ENCODE measurements at places on chromosomes 16 and 17.

GRCh38 chr17:2282297-2282873, 21.2 kb downstream of the SMG6 start:
- peak; percentile 68 for DNase-seq

DNA sequence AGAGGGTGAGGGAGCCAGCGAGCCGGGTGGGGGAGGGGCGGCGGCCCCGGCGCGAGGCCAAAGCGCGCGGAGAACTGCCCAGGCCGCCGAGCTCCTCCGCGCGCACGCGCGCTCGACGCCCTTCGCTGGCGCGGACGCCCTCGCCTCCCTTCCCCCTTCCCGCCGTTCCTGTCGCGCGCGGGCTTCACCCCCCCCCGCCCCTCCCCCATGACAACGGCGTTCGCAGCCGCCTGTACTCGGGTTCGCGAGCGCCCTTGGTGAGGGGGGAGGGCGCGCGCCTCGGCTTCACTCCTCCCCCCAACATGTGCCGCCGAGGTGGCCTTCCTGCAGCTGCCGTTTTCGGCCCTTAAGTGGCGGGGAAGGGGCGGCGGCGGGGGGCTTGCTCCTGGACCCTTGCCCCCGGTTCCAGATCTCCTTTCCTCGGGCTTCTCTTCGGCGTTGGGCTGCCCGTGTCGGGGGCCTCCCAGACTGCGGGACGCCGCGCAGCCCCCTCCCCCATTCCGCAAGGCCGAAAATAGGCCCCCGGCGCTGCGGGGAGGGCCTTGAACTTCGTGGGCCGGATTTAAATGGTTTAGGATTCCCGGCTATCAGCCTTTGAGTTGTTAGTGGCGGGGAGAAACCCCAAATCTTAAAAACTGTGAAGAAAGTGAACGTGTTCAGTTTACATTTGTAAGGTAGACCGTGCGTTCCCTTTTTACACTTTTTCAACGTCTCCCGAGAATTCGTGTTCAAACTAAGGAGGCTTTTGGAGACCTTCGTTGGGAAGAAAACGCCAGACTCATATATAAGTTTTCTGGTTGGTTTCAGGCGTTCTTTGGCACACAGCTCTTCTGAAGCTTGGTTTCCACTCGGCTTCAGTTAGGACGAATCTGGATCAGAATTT, 653 bp downstream of the SRRM2 start:
- peak; percentile 85 for DNase-seq

- peak; percentile 62 for DNase-seq
Measured at GRCh38 chr16:4123616-4124300, 7.5 kb upstream of the ADCY9 start.

DNA sequence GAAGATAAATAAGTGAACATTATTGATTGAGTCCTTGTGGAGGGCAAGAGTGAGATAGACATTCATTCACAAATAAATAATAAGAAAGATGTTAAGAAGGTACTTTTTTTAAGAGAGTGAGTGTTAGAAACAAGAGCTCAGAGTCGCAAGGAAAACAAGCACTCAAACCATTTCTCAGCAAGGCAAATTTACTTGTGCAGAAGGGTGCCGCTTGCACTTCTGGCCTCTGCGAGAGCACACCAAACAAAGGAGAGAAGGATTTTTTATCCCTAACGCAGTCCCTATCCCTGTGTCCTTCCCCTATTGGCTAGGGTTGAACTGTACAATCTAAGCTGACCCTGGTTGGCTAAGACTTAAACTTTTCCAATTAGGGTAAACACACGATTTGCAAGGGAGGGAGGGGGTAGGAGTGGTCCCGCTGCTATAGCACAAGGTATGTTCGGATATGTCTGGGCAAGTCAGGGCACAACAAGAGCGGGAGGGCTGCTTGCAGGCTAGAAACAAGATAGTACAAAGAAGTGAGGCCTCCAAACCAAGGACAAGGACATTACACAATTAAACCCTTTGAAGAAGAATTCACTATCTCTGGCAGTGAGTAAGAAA, 156.2 kb downstream of the PPM1E start:
- DNase-seq, result peak; percentile 9

DNA sequence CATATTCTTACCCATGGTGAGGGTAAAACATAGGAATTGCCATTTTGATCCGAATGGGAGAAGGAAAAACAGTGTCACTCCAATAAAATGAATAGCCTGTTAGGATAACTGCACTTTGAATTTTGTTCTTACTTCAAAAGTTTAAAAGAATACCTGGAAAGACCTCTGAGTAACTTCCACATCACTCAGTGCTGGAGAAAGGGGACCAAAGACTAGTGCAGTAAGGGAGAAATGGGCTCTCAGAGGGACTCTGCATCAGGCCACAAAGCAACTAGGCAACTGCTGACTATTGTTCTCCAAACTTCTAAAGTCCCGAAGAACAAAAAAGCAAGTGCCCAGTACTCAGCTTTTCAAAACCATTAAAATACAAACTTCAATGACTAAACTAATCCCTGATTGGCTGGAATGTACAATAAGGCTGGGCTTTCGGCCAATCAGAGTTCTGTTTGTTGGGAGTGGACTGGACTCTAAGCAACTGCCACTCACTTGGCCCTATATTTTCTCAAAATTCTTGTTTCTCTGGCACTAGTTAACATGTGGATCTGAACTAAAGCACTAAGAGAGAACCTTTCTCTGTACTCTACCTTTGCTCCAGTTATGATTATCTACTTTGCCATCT, 6.2 kb downstream of the DNAJC7 start:
- peak; percentile 34 for DNase-seq

DNA sequence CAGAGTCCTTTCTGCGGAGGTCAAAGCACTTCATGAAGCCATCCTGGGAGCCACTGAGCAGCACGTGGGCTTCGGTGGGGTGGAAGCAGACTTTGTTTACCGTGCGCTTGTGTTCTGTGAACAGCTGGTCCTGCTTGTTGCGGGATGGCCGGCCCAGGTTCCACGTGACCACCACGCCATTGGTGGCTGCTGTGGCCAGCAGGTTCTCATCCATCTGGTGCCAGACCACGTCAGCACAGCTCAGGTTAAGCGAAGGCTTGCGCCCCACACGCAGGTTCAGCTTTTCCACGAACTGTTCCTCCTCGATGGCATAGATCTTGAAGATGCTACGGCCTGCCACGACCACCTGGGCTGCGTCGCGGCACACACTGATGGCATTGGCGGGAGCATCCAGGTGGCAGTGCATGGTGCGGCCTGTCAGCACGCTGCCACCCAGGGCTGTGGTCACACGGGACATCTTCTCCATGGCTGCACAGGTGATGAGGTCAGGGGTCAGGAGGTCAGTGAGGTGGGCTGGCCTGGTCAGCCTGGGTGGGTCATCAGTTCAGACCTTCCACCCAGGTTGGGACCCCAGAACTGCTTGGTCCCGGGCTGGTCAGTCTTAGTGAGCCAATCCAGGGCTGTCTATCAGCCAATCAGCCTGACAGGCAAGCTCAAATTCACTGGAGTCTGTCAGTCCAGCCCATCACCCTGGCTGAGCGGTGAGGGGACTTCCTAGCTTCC, 862 bp downstream of the WDR24 start:
- DNase-seq, result no peak

DNA sequence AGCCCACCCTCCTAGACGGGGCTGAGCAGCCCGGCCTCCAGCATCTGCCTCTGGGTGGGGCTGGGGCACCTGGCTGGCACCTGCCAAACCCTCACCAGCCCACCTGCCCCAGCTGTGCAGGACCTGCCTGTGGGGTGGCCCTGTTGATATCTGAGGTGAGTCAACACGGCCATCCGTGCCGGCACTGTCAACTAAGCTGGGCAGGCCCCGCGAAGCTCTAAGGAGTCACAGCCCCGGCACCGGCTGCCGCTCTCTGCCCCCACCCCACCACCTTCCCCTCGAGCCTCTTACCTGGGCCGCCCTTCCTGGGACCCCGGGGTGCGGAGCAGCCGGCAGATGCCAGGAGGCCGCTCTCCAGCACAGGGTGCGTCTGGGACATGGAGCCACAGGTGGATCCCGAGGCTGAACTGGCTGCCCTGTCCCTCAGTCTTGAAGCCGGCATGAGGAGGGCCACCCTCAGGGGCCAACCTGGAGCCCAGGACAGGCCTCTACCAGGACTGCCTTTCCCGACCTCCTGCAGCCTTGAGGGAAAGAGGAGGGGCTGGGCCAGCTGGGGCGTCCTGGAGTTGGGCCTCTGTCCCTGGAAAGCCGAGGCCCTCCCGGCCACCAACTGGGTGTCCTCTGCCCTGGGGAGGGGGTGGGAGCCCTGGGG, 515 bp downstream of the CBFA2T3 start:
- DNase-seq, result no peak
